ENCODE measurements at places on chromosomes 3 and 15.

DNA sequence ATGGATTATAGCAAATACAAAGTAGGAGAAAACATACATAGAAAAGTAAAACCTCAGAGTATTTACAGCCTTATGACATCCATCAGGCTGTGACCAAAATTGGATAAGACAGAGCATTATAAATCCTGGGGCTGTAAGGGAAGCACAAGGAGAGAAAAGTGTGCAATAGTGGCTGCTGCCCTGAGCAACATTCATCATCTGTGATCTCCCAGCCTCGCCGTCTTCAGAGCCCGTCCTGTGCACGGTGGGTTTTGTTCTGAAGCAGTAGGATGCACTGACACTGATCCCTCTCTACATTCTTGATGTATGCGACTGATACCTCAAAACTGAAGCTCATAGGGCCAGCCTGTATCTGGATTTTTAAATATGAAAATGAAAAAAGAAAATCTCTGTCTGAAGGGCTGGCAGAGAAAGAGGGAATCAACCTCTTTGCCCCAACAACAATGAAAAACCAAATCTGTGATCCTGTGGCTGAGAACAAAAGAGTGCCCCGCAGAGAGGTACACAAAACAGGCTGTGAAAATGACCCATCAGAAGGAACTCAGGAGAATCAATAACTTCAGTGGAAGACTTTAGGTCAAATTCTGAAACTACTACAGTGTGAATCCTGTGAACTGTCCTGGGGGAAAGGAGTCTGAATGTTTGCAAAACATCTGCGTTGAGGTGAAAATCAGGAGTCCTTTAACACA lies 8.2 kb upstream of the RTP4 start:
- DNase-seq = no peak

- no peak for DNase-seq
Observed at GRCh38 chr3:175335229-175335628, 476.1 kb downstream of the NAALADL2 start.

DNA sequence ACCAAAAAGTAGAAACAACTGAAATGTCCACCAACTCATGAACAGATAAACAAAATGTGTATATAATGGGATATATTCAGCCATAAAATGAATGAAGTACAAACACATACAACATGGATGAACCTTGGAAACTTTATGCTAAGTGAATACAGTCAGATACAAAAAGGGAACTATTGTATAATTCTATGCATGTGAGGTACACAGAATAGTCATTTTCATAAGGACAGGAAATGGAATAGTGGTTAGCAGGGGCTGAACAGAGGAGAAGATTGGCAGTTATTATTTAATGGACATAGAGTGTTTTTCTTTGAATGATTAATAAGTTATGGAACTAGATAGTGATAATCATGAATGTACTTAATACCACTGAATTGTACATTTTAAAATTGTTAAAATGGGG lies 20.0 kb upstream of the TRANK1 start:
- no peak for DNase-seq

- DNase-seq = no peak
Observed at GRCh38 chr15:60425461-60425860, 27.7 kb upstream of the ANXA2 start.

GRCh38 chr3:178392511-178392926 lies 143.7 kb upstream of the KCNMB2 start:
- no peak for DNase-seq

- no peak for DNase-seq
Observed at GRCh38 chr3:168216851-168217250, 121.1 kb upstream of the GOLIM4 start.

DNA sequence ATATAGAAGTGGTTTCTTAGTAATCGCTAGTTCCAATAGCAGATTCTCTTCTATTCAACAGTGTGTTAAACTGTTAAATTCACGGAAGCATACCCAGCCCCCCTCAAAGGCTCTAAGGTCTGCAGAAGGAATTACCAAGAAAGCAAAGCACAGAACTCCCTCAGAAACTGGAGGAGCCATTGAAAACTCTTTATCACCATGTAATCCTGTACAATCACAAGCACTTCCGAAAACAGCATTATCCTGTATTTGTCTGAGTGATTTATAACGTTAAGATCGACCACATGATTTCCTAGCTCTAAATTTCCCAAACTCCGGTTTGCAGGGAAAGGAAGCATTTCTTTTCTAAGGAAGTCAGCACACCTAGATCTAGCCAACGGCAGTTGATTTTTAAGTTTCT lies 20.0 kb downstream of the MYO1E start:
- no peak for DNase-seq

DNA sequence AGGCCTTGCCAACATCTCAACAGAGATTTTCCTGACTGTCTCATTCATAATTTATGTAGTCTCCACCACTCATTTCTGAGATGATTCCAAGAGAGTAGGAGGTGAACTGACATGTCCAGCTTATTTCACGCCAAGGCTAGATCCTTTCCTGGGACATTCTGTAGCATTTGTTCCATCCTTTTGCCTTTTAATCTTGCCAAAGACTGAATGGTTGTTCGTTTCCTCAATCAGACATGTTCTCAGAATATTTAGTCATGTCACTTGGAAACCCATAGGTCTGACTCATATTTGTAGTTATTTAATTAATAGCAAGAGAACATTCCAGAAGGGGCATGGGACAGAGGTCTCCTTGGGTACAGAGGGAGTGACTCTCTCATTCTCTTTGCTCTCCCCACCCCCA lies 80.9 kb downstream of the DHX36 start:
- no peak for DNase-seq

- DNase-seq = no peak
Observed at GRCh38 chr3:186760141-186760833, 23.1 kb upstream of the EIF4A2 start.

DNA sequence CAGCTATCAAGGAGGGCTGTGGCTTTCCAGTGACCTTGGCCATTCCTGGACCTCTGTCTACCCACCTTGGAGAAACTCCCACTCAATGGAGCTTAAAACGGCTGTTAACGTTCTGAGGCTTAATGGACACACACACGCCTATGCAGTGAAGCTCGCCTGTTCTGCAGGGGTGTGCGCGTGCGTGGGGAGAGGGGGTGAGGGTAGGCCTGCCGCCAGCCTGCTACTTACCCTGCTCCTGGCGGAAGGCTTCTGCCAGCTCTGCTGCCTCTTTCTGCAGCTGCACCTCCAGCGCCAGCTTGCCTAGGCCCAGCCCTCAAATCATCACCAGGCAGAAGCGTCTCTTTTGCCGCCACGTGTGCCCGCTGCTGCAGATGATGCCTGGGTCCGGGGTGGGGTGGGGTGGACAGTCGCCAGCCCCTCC lies 23.2 kb upstream of the PARL start:
- no peak for DNase-seq

DNA sequence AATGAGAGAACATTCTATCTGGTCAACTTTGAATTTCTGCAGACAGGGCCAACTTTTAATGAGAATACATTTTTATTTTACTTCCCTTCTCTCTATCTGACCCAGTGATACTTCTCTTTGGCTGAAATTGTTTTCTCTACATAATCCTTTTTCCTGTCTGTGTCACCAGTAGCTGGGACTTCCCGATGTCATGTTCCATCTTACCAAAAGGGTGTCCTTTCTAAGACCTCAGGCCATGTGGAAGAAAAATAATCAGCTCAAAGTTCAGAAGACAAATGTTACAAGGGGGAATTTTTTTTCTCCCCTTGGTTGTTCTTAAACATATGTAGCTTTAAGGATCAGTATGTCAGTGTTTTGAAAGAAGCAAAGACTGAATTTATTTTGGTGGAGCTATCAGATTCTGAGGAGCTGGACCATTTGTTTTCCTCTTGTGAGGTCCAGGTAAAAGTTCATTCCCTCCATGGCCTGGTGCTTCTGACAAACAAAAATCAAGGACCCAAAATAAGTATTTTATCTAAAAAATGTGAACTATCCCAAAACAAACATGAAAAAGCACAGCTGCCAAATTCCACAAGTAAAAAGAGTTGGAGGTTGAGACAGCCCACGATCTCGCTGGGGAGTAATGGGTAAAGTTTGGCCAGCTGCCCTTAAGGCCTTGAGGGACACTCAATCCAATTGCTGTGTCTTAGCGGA lies 859.4 kb upstream of the NR2F2 start:
- no peak for DNase-seq

- DNase-seq = no peak
Observed at GRCh38 chr15:86101818-86102217, 22.1 kb downstream of the AGBL1 start.

GRCh38 chr15:67107014-67107812 lies 41.8 kb downstream of the SMAD3 start:
- DNase-seq = no peak

DNA sequence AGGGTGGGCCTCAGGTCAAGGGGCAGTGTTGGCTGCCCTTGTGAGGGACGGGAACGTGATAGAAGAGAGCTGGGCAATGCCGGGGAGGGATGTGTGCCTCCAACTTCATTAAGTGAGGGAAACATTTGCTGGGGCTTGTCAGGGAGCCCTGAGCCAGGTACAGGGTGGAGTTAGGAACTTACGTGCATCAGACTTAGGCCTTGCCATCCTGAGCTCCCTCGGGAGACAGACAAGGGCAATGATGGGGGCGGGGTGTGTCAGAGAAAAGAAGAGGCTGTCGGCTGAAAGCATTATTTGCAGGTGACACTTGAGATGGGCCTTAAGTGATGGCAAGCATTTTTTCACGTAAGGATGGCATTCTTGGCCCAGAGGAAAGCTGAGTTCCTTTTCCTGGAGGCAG lies 1.6 kb downstream of the FAM131A start:
- DNase-seq = no peak

GRCh38 chr15:66933932-66934867 lies 131.2 kb upstream of the SMAD3 start:
- DNase-seq = no peak

DNA sequence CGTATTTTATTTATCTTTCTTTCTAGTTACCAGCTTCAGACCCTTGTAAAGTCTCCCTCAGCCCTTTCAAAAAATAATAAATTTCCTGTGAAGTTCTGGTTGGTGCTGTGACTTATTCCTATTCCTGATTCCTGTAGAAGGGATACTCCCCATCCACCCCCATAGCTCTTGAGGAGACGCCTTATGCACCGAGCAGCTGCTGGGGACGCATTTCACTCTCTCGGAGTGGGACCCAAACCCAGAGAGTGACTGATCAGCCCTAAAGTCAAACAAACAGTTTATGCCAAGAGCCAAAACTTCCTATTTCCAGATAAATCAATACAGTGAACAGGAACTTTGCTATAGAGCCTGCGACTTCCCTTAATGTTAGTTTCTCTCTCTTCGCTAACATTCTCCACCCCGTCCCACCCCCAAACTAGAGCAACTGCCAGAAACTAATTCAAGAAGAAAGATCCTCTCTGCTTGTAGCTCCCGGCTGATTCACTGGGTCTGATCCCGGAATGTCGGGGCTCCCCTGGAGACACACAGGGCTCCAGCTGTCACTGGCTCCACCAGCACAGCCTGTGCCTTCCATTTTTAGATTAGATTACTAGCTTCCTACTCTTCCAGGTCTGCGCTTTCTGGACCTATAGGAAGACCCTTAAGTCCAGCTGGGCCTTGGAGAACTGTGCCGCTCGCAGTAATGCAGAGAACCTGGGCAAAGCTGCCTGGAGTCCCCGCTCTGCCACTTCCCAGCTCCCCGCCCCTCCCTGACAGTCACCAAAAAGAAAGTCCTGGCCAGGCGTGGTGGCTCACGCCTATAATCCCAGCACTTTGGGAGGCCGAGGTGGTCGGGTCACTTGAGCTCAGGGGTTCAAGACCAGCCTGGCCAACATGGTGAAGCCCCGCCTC lies 45.2 kb downstream of the KLHL25 start:
- DNase-seq = no peak

All from GM20000 (cell line).